ENCODE measurements at places on chromosomes 11 and 22.

DNA sequence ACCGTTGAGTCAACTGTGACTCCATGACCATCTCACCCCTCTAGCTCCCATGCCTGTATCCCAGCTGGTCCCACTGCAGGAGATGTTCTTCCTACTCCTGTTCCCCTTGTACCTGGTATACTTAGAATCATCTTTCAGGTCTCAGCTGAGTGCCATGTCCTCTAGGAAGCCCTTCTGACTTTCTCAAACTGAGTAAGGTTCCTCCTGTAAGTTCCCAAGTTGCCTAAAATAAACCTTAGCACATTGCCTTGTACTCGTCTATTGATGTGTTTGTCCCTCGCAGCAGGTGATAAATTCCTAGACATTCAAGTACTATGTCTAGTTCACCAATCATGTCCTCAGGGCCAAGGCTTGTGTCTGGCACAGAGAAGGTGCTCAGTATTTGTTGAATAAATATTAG, 18.4 kb upstream of the ASCC2 start:
- DNase-seq: no peak

DNA sequence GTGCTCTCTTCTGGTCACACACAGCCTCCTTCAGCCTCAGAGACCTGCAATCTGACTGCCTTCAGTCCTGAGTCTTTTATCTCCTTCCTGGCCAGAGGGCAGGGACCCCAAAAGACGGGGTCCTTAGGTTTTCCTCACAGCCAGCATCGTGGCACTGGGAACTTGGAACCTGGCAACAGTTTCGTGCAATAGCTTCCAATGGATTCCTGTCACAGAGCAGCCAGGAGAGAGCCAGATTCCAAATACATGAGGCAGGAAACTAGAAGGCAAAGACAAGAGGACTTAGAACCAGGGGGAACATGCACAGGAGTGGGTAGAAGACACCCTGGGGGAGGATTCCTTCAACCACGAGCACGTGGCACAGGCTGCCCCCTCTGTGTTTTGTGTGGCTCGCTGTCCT, 48.6 kb downstream of the C11orf91 start:
- no peak for DNase-seq

- DNase-seq: no peak
These were observed 40.2 kb upstream of the SLC5A12 start for GRCh38 chr11:26762089-26762488.

GRCh38 chr11:33214187-33214586, 43.0 kb upstream of the HIPK3 start:
- no peak for DNase-seq

- DNase-seq: peak; percentile 80
These were observed 3.9 kb upstream of the BCL9L start for GRCh38 chr11:118929501-118930093.

- DNase-seq: peak; percentile 15
These were observed at the start of gene CYB5R2 for GRCh38 chr11:7672960-7673723. CYB5R2 (minus strand) TSS chr11:7673500; CDS start chr11:7672825, 675 bp downstream.

- DNase-seq: peak; percentile 11
These were observed 805 bp upstream of the QSER1 start for GRCh38 chr11:32891657-32892354.

DNA sequence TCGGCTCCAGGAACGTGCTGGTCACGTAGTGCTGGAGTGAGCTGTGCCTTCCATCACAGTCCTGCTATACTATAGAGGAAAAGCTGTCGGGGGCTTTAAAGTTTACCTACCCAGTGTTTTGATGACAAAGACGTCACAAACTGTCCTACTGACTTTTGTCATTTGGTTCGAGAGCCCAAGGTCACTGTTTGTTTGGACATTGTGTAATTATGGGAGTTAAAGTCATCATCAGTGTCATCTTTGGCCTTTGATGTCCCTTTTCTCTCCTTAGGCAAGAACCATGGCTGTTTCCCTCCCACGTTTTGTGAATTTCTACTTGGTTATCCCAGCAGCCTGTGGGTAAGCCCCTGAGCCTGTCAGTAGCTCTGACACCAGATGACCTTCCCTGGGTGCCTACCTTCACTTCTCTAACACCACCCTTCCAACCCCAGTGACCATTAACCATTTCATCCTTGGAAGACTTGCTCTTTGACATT, 59.3 kb downstream of the SLC1A2 start:
- DNase-seq: no peak

DNA sequence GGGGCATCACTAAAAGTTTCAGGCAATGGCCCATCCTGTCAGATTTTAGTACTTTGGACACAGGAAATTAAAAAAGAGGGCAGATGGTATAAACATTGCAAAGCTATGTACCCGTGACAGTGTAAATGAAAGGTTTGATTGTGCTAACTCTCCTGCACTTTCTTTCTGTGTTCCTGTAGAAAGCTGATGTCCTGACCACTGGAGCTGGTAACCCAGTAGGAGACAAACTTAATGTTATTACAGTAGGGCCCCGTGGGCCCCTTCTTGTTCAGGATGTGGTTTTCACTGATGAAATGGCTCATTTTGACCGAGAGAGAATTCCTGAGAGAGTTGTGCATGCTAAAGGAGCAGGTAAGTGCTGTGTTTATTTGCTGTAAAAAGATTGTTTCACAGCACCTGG, 10.3 kb downstream of the CAT start:
- DNase-seq: no peak

DNA sequence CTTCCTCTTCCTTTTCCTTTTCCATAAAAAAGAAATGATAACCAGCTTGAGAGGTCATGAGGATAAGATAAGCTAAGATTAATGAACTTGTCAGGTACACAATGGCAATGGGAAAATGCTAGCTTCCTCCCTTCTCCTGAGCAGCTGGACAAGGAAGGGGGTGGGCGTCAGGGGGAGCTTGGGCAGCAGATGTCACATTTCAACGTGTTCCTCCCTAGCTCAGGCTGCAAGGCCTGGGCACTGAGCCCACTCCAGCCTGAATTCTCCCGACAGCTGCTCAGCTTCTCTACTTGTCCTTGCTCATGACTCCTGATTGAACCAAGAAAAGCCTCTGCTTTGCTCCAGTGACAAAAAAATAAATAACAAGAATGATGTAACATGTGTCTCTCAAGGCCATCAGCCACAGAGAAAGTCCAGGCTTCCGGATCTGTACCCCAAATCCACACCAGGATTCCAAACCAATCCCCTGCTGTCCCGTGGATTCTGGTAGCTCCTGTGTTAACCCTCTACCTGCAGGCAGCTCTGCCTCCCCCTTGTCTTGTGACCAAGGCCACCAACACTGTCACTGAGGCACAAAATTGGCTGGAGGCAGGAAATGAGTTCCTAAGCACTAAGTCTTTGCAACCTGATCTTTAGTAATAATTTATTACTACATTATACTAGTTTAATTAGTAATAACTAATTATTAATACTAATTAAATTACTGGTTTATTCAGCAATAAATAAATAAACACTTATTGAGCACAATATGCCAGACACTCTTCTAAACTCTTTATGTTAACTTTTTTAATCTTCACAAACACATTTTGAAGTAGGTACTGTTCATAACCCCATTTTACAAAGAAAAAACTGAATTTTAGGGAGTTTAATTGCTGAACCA, 146.5 kb downstream of the CCDC34 start:
- peak; percentile 90 for DNase-seq

DNA sequence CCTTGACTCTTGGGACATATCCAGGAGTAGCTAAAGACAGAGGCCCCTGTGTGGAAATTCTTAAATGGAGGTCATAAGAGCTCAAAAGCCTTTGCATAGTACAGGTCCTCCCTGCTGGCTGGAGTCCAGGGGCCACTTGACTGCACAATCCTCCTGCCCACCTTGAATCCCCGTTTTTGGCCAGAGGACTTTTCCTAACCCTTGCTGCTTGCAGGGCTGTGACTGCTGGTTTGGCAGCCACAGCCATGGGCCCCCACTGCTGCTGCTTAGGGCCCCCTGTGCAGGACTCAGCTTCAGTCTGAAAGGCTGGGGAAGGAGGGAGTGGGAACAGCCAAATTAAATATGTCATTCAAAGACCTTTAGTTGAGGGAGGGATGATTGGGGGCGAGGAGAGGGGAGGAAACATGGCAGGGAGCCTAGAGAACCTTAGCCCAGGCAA, 33.4 kb downstream of the ARHGAP1 start:
- no peak for DNase-seq

- no peak for DNase-seq
These were observed 1.3 kb downstream of the C11orf42 start for GRCh38 chr11:6206456-6207180.

DNA sequence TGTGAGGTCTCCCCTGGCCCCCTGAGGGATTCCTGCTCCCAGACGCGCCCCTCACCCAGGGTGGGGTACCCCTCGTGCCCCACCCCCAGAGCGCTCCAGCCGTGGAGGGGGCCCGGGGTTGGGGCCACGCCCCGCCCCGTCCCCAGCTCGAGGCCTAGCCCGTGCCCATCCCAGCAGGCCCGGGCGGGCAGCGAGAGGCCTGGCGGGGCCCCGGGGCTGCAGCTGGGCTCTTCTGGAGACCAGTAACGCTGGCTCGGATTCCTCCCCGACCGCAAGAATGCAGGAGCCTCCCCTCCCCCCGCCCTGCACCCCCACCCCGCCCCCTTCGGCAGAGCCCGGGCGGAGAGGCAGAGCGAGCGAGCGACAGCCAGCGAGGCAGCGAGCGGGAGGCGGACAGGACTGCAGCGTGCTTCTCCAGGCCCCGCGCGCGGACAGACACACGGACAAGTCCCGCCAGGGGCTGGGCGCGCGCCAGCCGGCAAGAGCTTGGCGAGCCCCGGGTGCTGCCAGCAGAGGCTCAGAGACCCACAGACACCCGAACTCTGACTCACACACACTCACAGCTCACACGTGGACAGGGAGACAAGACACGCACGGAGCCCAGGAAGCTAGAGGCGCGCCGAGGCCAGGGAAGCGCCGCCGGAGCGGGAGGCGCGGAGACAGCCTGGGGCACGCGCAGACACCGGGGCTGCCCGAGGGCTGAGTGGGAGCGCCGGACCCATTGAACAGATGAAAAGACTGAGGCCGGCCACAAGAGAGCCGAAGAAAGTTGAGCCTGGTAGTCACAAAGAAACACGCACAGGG, 15.2 kb downstream of the BCL9L start:
- DNase-seq: peak; percentile 44

DNA sequence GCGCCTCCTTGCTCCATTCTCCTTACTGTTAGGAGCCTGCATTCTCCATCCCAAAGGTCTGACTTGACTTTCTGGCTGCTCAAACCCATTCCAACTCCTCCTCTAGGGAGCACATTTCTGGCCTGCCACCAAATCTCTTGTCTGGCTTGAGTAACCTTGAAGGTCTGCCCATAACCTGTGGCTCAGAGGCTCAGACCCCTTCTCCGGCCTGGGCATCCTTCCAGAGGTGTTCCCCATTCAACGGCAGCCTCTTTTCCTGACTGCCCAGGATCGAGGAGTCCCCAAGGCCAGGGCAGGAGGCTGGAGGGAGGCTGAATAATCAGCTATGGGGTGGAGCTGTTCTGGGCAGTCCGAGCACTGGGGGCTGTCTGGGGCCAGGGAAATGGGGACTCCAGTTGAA, 2.2 kb downstream of the RAD9A start:
- DNase-seq: no peak

DNA sequence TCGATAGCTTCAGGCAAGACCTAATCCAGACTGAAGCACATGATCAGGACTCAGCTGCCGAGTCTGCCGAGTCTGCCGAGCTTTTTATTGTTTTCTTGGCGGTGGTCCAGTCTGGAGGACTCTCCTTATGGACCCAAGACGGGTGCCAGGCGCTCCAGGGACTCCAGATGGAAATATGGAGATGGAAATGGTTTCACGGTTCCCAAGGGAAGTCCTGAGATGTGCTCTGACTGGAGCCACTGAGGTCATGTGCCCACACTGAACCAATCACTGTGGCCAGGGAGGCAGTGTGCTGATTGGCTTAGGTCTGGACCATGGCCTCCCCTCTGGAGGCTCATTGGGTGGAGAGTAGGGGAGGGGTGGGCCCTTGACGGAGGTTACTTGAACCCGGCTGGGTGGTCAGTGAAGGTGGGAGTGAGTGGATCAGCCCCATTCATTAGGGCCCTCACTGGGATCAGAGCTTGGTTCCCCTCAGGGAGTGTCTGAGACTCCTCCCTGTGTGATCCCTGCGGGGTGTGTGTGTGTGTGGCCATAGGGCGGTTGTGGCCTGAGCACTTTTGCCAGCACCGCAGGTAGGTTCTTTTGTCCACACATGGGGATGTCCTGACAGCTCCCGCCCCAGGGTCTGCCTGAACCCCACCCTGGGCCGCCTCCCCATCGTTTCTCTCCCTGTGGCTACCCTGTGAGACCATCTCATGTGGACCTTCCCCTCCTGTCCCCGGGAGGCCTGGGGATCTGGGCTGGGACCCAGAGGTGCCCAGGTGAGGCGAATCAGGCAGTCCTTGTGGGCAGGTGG, 14.0 kb downstream of the RPS6KA4 start:
- no peak for DNase-seq

GRCh38 chr11:130314184-130314749, 450 bp downstream of the ZBTB44 start:
- peak; percentile 61 for DNase-seq

All from endothelial cell of umbilical vein (primary cell).